ENCODE measurements at places on chromosomes 7 and 10.
A peak's percentile ranks its signal among the peaks of the same experiment; 100 is the strongest.

DNA sequence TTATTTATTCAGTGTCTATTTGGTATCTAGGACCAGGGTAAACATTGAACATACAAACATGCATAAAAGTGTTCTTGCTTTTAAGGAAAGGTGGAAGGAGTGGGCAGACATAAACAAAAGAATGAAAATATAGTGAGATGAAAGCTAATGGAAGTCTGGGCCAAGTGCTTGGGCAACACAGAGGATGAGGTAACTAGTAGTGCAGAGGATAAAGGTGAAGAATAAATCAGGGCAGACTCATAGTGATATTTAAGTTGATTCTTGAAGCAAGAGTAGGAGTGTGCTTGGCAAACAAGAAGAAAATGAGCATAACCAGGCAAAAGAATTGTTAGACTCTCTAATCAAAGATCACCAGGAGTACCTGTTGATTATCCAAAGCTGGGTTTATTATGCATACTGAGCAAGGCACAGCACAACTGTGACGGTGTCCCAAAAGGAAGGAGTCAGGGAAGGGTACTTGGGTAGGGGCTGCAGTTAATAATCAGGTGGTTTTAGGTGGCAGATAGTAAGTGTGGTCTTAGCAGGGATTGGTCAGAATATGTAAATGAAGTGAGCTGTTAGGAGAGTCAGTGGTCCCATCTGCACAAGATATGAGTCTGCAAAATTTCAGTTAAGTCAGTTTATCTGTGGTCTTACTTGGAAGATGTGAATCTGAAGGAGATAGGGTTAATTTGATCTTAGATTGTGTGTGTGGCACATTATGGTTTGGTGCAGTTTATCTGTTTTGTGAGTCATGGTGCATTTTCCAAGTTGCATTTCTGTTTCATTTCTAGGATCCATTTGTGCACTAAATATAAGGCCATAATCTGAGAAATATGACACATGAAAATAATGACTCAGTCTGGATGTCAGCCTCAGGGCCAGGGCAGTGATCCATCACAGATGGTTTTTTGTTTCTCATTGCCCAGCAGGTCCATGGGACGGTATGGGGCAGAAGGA lies 30.6 kb upstream of the TAX1BP1 start:
- DNase-seq: peak; percentile 4

DNA sequence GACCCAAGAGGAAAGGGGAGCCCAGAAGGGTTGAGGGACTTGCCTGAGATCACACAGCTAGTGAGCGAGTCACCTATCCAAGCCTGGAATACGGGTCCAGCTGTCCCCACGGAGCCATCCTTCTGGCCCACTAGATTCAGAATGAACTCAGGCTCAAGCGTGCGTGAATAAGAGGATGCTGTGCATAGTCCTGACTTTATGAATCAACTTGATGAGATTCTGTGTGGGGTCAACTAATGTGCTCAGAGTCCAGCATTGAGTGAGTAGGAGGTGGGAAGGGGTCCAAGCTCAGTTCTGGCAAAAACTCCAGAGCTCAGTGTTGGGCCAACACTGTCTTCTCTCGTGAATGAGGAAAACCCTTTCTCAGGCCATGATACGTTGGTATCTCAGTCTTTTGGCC lies 41.4 kb downstream of the CAMK1D start:
- peak; percentile 81 for DNase-seq

DNA sequence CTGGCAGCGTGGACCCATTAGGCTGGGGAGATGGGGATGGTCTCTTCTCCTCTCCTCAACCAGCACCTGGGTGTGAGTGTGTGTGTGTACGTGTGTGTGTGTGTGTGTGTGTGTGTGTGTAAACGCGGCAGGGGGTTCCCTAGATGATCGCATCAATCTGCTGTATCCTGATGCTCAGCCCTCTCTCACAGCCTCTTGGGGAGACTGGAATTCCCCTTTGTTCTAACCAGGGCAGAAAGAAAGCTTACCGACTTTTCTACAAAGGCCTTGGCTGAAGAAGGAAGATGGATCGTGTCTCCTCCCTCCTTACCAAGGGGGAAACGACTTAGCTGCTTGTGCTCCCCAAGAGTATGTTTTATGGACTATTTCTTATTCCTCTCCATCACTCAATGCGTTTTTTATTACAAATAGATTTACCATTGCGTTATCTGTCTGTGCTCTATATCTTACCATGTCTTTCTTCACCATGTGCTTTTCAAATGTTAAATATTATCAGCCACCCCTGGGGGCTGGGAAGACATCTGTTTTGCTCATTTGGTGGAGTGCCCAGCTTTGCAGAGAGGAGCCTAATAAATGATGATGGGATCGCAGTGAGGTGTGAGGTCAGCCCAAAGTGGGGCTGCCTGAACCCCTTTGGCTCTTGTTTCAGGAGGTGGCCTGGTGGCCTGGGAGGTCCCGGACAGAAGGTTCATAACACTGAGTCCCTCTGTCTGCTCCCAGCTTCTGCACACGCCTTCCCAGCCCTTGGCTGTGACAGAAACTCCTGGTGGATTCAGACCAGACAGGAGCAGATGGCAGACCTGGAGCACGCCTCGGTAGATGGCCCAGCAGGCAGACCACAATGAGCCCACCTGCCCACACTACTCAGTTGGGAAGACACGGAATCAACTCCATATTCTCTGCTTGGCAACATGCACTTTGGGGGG lies 262.0 kb downstream of the PRPF18 start:
- peak; percentile 54 for DNase-seq

DNA sequence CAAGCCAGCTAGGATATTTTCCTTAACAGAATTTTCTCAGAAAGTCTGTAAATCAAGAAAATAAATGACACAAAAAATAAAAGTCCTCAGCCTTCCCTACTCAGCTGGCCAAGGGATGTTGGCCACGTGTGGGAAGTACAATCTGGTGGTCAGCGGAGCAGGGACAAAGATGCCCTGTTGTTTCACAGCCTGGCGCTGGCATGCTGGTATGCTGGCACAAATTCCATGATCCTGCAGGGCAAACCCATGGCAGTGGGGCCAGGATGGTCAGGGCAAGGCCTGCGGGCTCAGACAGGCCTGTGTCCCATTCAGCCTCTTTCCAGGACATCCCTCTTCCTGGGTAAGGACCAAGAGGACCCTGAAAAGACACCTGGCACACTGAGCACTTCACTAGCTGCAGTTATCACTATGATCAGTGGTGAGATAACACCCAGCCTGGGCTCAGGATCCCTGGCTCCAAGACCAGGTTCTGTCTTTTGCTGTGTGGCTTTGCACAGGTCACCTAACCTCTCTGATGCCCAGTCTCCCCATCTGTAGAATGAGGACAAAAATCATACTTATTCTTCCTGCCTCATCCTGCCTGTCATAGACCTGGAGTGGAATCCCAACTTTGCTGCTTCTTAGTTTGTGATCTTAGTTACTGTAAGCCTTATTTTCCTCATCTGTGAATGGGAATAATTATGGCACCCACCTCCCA lies 10.8 kb upstream of the HSPA12A start:
- peak; percentile 67 for DNase-seq

DNA sequence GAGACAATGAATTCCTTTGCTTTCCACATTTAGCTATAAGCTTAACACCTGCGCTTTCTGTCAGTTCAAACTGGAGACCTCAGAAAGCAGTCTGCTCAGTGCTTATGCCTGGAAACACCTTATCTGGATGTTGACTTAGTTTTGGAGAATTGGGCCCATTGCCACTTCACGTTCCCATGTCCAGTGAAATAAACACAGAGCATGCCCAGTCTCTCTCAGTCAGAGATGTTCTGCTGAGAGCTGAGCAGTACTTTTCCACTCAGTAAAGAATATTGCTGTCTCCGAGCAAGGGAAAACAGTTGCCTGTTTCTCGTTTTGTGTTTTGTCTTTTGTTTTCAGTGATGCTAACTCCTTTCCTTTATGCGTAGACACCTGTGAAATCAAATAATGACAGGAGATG lies 83.2 kb upstream of the PRR15 start:
- peak; percentile 95 for DNase-seq

GRCh38 chr7:12244129-12244528 lies 33.0 kb downstream of the TMEM106B start:
- DNase-seq: peak; percentile 10

DNA sequence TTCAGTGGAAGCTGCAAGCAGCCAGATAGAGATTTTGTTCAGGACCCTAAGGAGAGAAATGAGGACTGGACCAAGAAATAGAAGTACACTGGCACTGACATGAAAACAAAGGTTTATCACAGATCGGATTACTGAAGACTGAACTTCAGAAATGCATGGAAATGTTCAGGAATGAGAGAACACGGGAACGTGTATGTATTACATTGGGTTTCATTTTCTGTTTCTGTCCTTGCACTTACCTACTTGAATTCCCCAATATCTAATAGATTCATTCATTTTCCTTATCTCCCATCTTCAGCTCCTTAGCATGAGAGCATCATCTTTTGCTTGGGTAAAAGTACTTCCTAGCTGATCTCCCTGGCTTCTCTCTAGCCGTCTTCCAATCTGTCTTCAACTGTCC lies 114.5 kb downstream of the CACNB2 start:
- DNase-seq: no peak

DNA sequence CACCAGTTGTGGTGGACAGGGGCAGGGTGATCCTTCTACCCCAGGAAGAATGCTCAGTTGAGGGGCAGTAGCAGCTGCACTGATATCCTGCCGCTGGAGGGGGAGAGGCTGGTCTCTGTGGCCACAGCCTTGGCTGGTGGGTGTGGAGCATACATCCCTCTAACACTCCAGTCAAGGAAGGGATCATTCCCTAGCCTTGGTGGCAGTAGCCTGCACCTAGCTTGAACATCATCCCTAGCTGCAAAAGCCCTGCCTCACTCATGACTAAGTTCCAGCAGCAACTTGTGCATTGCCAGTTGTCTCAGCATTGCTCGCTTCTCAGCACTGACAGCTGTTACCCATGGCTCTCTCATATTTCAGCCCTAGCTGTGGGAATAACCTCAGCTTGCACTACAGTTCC lies 688.9 kb upstream of the POT1 start:
- DNase-seq: no peak

- no peak for DNase-seq
These were observed 7.7 kb downstream of the BBS9 start for GRCh38 chr7:33137103-33137502.

GRCh38 chr7:130372402-130373165 lies 7.7 kb upstream of the CPA1 start:
- no peak for DNase-seq

DNA sequence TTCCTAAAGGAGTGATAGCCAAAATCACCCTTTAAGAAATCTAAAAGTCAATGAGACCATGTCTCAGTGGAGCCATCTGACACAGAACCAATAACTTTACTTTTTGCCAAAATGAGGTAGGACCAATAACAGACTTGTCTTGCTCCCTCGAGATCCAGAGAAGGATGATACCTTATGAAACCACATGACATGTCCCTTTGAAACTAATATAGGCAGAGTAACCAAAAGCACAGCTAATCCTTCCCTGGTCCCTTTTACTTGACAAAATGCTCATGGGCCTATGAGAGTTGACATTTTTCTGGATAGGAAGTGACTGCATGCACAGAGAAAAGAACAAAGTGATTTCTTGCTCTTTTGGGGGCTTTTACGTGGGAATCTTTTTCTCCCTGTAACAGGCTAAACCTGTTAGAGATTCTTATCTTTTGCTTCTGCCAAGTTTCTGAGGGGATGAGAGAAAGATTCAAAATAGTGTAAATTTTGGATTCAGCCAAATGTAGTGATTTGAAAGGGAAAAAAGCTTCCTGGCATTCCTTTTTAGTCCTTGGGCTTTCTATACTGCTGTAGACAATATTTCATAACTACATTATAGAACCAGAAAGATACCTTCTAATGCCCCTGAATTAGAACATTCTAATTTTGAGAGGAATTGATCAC lies 87.6 kb downstream of the ARMH3 start:
- DNase-seq: no peak

- no peak for DNase-seq
These were observed 51.1 kb downstream of the CAMK1D start for GRCh38 chr10:12400266-12400931.

GRCh38 chr10:88066876-88067275 lies 203.5 kb downstream of the PTEN start:
- DNase-seq: no peak

DNA sequence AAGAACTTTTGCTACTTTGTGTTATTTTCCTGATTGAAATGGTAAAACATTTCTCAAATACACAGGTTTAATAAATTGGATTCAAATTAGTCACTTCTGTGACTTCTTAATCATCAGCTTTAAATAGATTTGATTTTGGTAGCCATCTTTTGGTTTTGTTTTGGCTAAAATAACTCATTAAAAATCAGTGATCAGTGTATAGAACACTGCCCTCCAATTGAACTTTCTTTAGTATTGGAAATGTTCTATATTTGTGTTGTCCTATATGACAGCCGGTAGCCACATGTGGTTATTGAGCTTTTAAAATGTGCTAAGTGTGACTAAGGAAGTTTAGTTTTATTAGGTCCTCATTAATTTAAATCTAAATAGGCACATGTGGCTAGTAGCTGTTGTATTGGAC lies 50.4 kb downstream of the GLCCI1 start:
- DNase-seq: no peak

- DNase-seq: no peak
These were observed 15.9 kb downstream of the FAM53B start for GRCh38 chr10:124728071-124728829.

DNA sequence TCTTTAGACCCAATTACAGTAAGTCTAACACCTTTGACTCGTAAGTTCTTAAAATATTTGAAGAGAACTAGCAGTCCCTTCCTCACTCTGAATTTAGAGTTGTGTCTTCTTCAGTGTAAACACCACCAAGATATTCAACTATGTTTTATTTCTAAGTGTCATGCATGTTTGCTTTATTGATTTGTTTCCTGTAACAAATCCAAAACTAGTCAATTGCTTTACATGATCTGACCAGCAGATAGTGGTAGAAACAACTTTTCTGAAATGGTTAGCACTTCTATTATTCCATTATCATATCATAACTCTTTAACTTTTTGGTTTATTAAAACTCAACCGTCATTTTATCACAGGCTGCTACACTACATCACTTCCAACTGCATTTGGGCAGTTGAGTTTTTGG lies 90.1 kb downstream of the INHBA start:
- DNase-seq: no peak

DNA sequence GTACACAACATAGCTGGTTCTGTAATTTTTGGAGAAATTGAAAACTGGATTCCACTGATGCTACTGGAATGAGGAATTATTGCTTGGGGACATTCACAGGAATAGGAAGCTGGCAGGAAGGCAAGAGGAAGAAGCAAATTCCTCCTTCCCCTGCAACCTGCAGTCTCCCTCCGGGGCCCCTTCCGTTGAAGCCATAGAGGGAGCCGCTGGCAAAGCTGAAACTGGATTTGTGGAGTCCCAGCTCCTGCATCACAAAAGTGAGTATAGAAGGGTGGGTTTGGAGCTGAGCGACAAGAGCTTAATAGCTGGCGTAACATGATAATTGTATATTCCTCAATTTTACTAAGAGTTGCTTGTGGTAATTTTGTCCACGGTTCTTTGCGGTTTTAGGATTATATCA lies 190.8 kb downstream of the ADRA2A start:
- DNase-seq: no peak

GRCh38 chr7:150863946-150864345 lies 11.6 kb downstream of the AOC1 start:
- DNase-seq: no peak

GRCh38 chr10:126846959-126847358 lies 58.3 kb upstream of the DOCK1 start:
- no peak for DNase-seq

GRCh38 chr10:107834706-107835105 lies 670.2 kb upstream of the SORCS1 start:
- no peak for DNase-seq

GRCh38 chr7:54343511-54343910 lies 198.7 kb upstream of the VSTM2A start:
- DNase-seq: no peak

GRCh38 chr10:112700215-112700671 lies 249.8 kb upstream of the TCF7L2 start:
- DNase-seq: no peak

GRCh38 chr10:133329491-133330202 lies 7.0 kb downstream of the CALY start:
- DNase-seq: peak; percentile 90

GRCh38 chr10:28179006-28179742 lies 123.7 kb downstream of the MPP7 start:
- peak; percentile 77 for DNase-seq

Data from G401 (cell line).